ENCODE measurements at places on chromosomes 7 and 10.

GRCh38 chr10:31399171-31399570 lies 80.2 kb downstream of the ZEB1 start:
- no peak for DNase-seq

GRCh38 chr7:55351263-55351662 lies 13.9 kb upstream of the LANCL2 start:
- no peak for DNase-seq

DNA sequence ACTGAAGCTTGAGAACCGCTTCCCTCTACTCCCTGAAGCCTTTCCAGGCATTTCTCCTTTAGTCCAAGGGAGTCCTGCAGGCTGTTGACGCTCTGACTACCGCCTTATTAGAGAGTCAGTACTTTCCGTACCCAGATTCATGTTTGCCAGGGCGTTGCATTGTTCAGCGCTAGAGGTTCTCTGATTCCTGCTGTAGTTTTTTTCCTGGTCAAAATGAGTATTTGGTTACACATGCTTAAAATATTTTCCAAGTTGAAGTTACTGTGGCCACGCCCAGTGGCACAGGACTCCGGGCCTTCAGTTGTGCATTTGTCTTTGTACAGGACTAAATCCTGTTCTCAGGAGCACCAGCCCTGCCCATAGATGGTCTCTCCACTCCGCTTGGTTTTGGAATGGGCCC lies 7.9 kb downstream of the MTURN start:
- DNase-seq = no peak

DNA sequence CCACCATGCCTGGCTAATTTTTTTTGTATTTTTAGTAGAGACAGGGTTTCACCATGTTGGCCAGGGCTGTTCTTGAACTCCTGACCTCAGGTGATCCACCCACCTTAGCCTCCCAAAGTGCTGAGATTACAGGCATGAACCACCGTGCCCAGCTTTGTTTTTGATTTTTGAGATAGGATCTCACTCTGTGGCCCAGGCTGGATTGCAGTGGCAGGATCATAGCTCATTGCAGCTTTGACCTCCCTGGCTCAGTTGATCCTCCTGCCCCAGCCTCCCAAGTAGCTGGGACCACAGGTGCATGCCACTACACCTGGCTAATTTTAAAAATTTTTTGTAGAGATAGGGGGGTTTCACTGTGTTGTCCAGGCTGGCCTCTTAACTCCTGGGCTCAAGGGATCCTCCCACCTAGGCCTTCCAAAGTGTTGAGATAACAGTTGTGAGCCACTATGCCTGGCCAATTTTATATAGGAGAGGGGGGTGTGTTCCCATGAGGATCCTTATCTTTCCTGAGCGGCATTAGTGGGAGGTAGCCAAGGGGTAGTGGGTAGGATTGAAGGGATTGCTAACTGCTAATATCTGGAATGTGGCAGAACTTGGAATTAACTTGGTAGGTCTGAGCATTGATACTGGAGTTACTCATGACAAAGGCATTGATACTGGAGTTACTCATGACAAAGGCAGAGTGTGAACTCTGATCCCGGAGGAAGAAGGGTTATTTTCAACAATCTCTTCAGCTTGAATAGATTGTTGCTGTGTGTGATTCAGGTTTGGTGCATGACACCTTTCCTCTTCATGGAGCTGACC lies 1.0 kb upstream of the NOLC1 start:
- DNase-seq = no peak

DNA sequence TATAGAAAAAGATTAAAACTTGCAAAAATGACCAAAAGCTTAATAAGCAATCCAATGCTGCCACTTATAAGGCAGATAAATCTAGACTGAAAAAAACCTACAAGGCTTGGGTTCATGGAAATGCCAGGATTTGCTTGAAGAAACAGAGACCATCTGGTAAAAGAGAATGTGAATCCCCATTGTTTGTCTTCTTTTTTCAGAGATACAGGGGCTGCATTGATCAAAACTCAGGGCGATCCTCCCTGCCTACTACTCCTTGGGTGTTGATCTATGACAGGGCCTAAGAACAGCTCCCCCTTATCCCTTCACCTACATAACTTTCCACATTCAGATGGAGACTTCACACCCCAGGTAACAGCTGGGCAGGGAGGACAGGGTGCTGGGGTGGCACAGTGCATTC lies 3.3 kb upstream of the TSGA13 start:
- DNase-seq = no peak
